ENCODE measurements at places on chromosomes 7 and 10.

GRCh38 chr10:391305-391704 is 256.1 kb downstream of the ZMYND11 start:
- DNase-seq = no peak

GRCh38 chr7:36668750-36669149 is 55.5 kb downstream of the AOAH start:
- DNase-seq = no peak

- DNase-seq = no peak
These were observed 35.3 kb upstream of the ZNF488 start for GRCh38 chr10:47419421-47419820.

DNA sequence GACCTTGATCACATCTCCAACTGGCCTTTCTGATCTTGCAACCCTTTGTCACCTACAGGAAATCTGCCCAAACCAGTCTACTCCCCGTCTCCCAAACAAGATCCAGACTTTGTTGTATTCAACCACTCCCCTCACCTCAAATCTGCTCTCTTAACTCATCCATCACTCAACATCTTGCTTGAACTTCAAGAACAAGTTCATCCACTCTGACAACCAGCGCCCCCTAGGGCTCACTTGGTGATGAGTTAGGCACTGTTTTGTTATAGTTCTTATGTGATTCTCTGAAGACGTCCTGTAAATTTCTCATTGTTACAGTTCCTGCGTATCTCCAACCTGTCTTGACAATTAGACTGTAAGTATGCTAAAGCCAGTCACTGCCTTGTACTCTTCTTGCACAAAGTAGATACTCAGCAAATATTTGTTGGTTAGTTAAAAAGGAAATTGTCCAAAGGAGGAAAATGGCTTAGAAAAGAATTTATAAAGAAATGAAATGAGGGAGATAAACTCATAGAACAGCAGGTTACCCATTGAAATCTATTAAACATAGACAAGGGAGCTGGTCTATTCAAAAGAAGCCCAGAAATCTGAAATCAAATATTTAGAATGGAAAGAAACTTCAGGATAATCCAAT is 5.3 kb downstream of the FRMD4A start:
- no peak for DNase-seq

GRCh38 chr10:12010353-12010752 is 32.3 kb downstream of the UPF2 start:
- DNase-seq = no peak

DNA sequence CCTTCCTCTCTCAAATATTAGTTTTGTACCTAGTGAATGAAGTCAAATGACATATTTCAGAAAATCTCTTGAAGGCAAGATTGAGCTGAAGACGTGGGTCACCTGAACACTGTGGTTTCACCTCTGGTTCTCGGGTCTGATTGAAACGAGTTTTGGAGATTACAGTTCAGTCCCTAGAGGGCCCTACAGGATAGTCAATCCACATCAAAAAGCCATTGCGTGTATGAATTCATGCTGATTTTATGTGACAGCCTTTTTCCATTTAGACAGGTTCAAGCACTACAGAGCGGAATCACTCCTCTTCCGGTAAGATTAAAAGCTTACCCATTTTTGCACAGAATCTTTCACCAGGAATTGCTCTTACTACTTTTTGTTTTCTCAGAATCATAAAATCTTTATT is 62.2 kb downstream of the VIM start:
- no peak for DNase-seq

Measured in psoas muscle (tissue), 8 donors.